ENCODE measurements at places on chromosomes 4 and X. TPM values are rescaled to one million over a fixed set of nuclear protein-coding genes. Genes with fewer than 3 reads are reported as not detected.

DNA sequence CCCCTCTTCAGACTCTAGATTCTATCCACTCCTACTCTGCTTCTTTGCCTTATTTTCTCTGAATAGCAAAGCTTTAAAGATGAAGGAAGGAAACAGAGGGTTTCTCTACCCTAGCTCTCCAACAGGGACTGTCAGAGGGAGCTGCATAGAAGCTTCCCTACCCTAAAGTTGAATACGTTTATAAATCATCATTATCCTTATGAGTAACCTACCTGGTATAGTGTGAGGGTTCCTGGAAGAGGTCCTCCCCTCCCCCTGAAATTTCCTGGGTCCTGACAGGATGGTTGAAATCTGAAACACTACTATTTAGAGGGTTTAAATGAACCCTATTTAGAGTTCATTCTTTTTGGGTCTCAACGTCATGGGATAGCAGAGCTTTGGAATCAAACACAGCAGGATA is 187.0 kb upstream of the RBPJ start:
- no peaks in the 10 kb centered on the region for H3K4me1 ChIP-seq
- H3K36me3 ChIP-seq, result no peaks in the 10 kb centered on the region
- H3K27ac ChIP-seq, result no peak overlapping the region
- DNase-seq, result no peak
- H3K4me3 ChIP-seq, result no peak overlapping the region

DNA sequence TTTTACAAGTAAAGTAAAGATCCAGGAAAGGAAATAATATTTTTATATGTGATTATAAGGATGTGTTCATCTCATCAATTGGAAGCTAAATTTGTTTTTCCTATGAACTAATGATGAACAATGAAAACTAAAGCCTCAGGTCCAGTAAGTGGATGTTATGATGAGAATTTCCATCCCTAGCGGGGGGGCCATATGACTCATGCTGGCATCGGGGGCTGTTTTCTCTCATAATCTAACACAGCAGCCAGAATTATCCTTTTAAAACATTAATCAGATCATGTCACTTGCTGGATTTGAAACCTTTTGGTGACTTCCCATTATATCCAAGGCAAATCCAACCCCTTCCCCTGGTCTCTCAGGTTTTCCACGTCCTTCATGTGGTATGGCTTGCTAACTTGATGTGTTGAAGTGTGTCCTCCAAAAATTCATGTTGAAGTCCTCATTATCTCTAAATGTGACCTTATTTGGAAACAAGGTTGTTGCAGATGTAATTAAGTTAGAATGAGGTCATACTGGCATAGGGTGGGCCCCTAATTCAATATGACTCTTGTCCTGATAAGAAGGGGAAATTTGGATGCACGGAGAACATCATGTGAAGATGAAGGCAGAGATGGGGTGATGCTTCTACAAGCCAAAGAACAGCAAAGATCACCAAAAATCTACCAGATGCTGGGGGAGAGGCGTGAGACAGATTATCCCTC is 96.8 kb downstream of the AKAP4 start:
- no peak overlapping the region for H3K4me3 ChIP-seq
- DNase-seq, result no peak
- no peaks in the 10 kb centered on the region for H3K36me3 ChIP-seq
- H3K4me1 ChIP-seq, result no peaks in the 10 kb centered on the region
- H3K27me3 ChIP-seq, result no peaks in the 10 kb centered on the region

DNA sequence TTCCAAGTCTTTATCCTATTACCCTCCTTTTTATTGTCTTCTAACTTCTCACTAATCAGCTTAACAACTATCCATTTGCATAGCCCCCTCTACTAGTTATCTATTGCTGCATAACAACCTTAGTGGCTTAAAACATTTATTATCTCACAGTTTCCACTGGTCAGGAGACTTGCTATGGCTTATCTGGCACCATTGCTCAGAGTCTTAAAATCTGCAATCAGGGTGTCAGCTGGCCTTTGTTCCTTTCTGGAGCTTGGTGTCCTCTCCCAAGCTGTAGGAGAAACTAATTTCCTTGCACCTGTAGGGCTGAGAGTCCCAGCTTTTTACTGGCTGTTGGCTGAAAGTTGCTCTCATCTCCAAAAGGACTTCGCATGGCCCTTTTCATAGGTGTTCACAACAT is 137.0 kb upstream of the SMIM31 start:
- no peak for DNase-seq
- no peak overlapping the region for H3K4me3 ChIP-seq
- no peaks in the 10 kb centered on the region for H3K36me3 ChIP-seq
- H3K27me3 ChIP-seq, result no peaks in the 10 kb centered on the region

DNA sequence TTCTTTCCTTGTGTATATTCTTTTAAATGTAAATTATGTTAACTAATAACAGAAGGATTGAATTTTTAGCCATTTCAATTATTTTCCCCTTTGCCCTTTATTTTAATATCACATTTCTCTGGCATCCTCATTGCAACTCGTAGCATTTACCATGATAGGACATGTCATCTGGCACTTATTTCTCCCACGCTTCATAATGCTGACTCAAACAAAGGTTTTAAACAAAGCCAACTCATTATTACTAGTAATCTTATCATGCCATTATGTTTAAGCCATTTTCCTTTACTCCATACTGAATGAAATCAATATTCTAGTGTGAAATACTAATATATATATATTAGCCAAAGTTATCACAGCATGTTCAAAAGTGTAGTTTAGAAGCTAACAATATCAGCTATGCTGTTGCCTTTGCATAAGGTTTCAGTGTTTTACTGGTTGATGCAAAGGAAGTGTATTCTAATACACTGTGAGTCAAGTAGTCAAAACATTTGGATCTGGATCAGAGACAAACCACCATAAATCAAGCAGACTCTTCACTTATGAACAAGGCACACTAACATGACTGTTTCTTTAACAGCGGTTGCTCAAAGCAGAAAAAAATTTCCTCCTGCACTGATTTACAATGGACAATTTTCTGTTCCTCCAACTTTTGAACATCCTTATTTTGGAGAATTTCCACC is 281.6 kb downstream of the SLC7A11 start:
- no peak for DNase-seq
- no peak overlapping the region for H3K4me3 ChIP-seq
- no peaks in the 10 kb centered on the region for H3K27me3 ChIP-seq
- no peak overlapping the region for H3K27ac ChIP-seq
- H3K36me3 ChIP-seq, result no peaks in the 10 kb centered on the region

- peak overlapping the region; percentile 12 for H3K27ac ChIP-seq
- H3K4me1 ChIP-seq, result peaks cover 5% of the 10 kb centered on the region
- H3K36me3 ChIP-seq, result peaks cover 22% of the 10 kb centered on the region
- DNase-seq, result no peak
- H3K27me3 ChIP-seq, result no peaks in the 10 kb centered on the region
Measured at GRCh38 chr4:83096397-83096796, 18.1 kb downstream of the PLAC8 start.

- H3K4me1 ChIP-seq, result no peaks in the 10 kb centered on the region
- H3K4me3 ChIP-seq, result no peak overlapping the region
- H3K36me3 ChIP-seq, result no peaks in the 10 kb centered on the region
- H3K27ac ChIP-seq, result no peak overlapping the region
- no peak for DNase-seq
Measured at GRCh38 chr4:8846826-8847225, 24.8 kb downstream of the HMX1 start.

DNA sequence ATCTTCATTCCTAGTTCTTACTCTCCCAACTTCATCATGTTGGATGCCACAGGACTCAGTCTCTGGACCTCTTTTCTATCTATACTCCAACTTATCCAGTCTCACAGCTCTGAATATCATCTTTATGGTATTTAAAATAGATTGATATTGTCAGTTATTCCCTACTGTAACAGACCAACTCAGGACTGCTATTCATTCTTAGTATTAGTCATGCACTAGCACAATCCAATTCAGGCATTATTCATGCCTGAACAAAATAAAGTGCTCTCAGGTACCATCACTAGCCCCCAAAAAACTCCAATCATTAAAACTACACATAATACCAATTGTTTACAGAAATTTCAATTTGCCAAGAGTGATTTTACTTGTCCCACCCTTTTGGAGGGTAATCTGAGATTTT is 37.7 kb downstream of the FRYL start:
- H3K4me1 ChIP-seq, result no peaks in the 10 kb centered on the region
- no peak overlapping the region for H3K27ac ChIP-seq
- no peak overlapping the region for H3K4me3 ChIP-seq
- DNase-seq, result no peak

DNA sequence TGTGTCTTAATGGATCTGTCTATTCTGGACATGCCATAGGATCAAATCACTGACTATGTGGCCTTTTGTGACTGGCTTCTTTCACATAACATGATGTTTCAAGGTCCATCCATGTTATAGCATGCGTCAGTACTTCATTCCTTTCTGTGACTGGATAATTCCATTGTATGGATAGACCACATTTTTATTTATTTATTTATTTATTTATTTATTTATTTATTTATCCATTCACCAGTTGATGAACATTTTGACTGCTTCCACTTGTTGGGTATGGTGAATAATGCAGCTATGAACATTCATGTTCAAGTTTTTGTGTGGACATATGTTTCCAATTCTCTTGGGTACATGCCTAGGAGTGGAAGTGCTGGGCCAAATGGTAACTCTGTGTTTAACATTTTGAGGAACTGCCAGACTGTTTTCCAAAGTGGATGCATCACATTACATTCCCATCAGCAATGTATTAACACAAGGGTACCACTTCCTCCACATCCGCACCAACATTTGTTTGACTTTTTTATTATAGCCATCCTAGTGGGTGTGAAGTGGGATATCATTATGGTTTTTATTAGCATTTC is 14.0 kb downstream of the RTL5 start:
- no peak overlapping the region for H3K27ac ChIP-seq
- no peaks in the 10 kb centered on the region for H3K4me1 ChIP-seq
- H3K4me3 ChIP-seq, result no peak overlapping the region
- DNase-seq, result no peak

- DNase-seq, result no peak
- H3K4me3 ChIP-seq, result peak within 1 kb of the TSS; percentile 31
- H3K4me1 ChIP-seq, result no peaks in the 10 kb centered on the region
- H3K36me3 ChIP-seq, result no peaks in the 10 kb centered on the region
- H3K27ac ChIP-seq, result no peak within 1 kb of the TSS
Measured at GRCh38 chr4:16083241-16084191, at the start of gene PROM1. Gene PROM1 (minus strand): TSS chr4:16084023. CDS start chr4:16075906, 8,117 bp downstream.

DNA sequence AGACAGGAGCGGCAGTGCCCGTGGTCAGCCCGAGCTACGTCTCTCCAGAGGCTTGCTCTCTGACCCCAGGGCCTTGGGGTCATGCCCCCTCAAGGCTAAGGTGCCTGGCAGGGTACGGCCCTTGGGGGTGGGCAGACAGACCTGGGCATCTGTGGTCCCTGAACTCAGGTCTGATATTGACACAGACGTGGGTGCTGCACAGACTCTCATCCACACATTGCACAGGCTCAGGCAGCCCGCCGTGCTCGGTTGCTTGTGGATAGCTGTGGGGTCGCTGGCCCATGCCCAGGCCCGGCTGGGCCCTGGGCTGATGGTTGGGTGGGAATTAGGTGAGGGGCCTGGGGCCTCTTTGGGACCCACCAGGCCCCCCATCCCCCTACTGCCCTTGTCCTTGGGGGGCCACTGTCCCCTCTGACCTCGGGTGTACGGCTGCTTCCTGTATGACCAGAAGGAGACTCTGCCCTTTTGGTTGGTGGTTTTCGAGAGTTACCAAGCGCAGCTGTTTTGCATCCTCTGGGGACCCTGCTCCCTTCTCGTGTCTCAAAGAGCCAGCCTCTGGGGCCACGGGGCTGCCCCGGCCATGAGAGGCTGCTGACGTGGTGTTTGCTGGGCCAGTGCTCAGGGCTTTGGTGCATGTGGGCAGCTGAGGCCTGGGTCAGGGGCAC is 10.1 kb downstream of the FGFRL1 start:
- no peak for DNase-seq
- peaks cover 6% of the 10 kb centered on the region for H3K4me1 ChIP-seq
- H3K4me3 ChIP-seq, result no peak overlapping the region
- H3K27me3 ChIP-seq, result no peaks in the 10 kb centered on the region
- H3K27ac ChIP-seq, result no peak overlapping the region

DNA sequence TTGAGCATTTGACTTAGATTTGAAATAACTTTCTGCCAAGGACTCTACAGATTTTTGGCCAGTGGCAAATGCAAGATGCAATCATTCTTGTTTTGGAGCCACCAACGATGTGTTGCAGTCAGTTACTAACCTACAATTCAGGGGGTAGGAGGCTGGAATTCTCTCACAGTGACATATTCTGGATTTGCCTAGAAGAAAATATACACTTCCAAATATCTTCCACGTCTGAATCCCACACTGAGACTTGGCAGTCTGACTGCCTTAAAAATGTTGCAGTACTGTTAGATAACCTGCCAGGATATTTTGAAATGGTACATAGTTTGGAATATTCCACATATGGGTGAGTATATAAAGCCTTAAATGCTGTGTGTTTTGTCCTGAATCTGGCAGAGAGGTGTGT is 27.6 kb upstream of the AGTR2 start:
- H3K36me3 ChIP-seq, result no peaks in the 10 kb centered on the region
- no peak overlapping the region for H3K27ac ChIP-seq
- DNase-seq, result no peak
- H3K4me3 ChIP-seq, result no peak overlapping the region
- H3K27me3 ChIP-seq, result no peaks in the 10 kb centered on the region

GRCh38 chrX:94058728-94059382 is 384.8 kb downstream of the FAM133A start:
- H3K4me3 ChIP-seq, result no peak overlapping the region
- H3K27ac ChIP-seq, result no peak overlapping the region
- no peak for DNase-seq
- no peaks in the 10 kb centered on the region for H3K4me1 ChIP-seq
- no peaks in the 10 kb centered on the region for H3K36me3 ChIP-seq
- no peaks in the 10 kb centered on the region for H3K27me3 ChIP-seq

- no peak for DNase-seq
- H3K36me3 ChIP-seq, result no peaks in the 10 kb centered on the region
- H3K4me1 ChIP-seq, result no peaks in the 10 kb centered on the region
- H3K27me3 ChIP-seq, result no peaks in the 10 kb centered on the region
- H3K27ac ChIP-seq, result no peak overlapping the region
Measured at GRCh38 chr4:69763233-69763632, 2.8 kb upstream of the SULT1B1 start.

- H3K4me1 ChIP-seq, result no peaks in the 10 kb centered on the region
- H3K36me3 ChIP-seq, result no peaks in the 10 kb centered on the region
- no peak for DNase-seq
- H3K27ac ChIP-seq, result no peak overlapping the region
Measured at GRCh38 chr4:156824451-156825060, 147.0 kb downstream of the PDGFC start.

Gene PRRG1
- 8.6 TPM for total RNA-seq

Gene ADAM29
- not detected for total RNA-seq

Gene SULT1E1
- total RNA-seq, result not detected

Gene NAA11
- total RNA-seq, result not detected

Gene GLUD2
- 0.33 TPM for total RNA-seq

Gene TREX2
- 2.4 TPM for total RNA-seq

Gene PLAC8
- total RNA-seq, result 154 TPM

Gene KIT
- total RNA-seq, result 1.5 TPM

Gene G3BP2
- total RNA-seq, result 146 TPM

Gene PCYT1B
- total RNA-seq, result 0.03 TPM

Gene PTPN13
- total RNA-seq, result 12.5 TPM

Gene GNRHR
- total RNA-seq, result not detected

Gene EDNRA
- 0.13 TPM for total RNA-seq

Gene CSN1S1
- not detected for total RNA-seq
